IPS DF 19.7 (cell line): ENCODE measurements at places on chromosomes 4 and X.

DNA sequence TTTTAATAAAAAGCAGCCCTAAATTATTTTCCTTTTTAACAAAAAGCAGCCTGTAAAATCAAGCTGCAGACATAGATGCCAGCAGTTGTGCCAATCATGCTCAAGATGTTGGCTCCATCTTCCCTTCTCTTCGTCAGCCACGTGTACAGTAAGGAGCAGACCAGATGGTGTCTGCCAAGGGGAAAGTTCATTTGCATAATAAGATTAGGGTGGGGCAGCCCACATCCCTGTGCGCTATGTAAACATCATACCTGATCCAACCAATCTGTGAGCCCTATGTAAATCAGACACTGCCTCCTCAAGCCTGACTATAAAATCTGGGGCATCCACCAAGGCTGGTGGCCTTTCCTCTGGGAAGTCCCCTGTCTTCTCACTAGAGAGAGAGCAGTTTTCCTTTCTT, 23.1 kb upstream of the C1GALT1C1 start:
- no peak for DNase-seq

- no peak for DNase-seq
Measured at GRCh38 chrX:71292669-71293365, 8.7 kb upstream of the ITGB1BP2 start.

- DNase-seq: no peak
Measured at GRCh38 chr4:88007304-88008121, at the start of gene PKD2. PKD2 (plus strand) TSS chr4:88007635; CDS start chr4:88007734, 99 bp downstream.

- DNase-seq: no peak
Measured at GRCh38 chr4:140115140-140115539, 38.8 kb downstream of the MAML3 start.

DNA sequence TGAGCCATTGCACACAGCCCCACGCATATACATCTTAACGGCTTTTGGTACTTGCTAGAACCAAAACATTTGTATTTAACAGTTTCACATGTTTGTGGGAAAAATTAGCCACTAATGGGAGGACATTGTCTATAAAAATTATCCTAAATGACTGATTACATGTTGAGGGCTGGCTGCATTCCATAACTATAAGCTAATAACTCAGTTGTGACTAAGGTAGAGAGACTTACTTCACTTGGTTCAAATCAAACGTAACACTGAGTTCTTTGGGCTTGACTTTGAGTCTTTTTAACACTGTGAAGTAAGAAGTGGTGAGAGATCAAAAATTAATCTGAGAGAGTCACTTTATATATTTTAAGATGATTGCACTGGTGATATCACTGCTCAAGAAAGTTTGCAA, 47.9 kb upstream of the PGRMC2 start:
- no peak for DNase-seq

GRCh38 chr4:76654791-76655190, 219.8 kb downstream of the SHROOM3 start:
- DNase-seq: no peak
